Chondrocyte (in vitro differentiated cells): ENCODE measurements at places on chromosomes 6 and 20.

GRCh38 chr6:71157345-71157744 is 131.3 kb upstream of the OGFRL1 start:
- no peak overlapping the region for H3K27ac ChIP-seq
- H3K27me3 ChIP-seq: no peaks in the 10 kb centered on the region
- H3K4me3 ChIP-seq: no peak overlapping the region
- H3K4me1 ChIP-seq: peaks cover 4% of the 10 kb centered on the region
- no peak for DNase-seq

DNA sequence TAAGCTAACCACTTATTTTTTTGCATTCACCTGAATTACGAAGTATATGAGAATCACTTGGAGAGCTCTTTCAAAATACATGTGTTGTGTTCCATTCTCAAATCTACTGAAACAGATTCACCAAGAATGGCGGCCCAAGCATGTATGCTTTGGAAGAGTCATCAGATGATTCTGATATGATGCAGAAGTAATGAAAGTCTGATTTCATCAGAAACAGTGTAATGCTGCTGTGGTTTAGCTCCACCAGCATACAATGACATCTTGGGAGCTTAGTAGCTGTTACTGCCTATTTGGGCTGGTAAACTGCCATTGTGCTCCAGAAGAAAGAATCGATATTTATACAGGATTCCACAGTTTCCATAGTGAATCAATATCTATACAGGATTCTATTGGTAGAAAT is 52.9 kb downstream of the UBR2 start:
- peaks cover 20% of the 10 kb centered on the region for H3K36me3 ChIP-seq
- no peak overlapping the region for H3K4me3 ChIP-seq
- H3K4me1 ChIP-seq: no peaks in the 10 kb centered on the region
- DNase-seq: no peak
- H3K27ac ChIP-seq: no peak overlapping the region

- H3K4me3 ChIP-seq: no peak overlapping the region
- peaks cover 18% of the 10 kb centered on the region for H3K4me1 ChIP-seq
- H3K36me3 ChIP-seq: no peaks in the 10 kb centered on the region
Observed at GRCh38 chr6:8194490-8194889, 92.1 kb upstream of the EEF1E1 start.

DNA sequence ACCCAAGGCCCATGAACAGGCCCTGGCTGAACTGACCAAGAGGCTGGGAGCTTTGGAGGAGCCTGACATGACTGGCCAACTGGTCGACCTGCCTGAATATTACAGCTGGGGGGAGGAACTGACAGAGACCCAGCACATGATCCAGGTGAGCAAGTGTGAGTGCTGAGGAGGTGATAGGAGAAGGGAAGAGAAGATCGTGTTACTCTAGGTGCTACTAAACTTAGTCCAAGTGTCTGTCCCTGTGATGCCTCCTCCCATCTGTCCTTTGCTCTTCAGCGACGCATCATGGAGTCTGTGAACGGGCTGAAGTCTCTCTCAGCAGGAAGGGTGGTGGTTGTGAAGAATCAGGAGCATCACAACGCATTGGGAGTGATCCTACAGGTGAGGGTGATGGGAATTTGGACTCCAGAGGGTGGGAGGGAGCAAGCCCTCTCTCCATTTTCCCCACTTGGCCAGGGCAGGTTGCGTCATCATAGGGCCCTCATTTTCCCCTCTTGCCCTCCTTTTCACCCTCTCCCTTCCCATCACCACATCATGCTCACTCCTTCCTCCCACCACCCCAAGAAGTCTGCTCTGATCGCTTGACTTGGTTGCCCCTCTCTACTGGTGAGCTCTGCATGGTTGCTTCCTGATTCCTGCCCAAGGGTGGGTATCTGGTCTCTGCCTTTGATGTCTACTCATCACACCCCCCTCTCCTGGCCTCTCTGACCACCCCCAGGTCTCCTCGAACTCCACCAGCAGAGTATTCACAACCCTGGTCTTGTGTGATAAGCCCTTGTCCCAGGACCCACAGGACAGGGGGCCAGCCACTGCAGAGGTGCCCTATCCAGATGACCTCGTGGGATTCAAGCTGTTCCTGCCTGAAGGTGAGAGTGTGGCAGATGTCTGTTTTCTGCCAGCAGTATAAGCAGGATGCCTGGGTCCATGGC is 4.7 kb downstream of the DXO start:
- no peak overlapping the region for H3K4me3 ChIP-seq
- peak; percentile 53 for DNase-seq
- peak overlapping the region; percentile 49 for H3K27ac ChIP-seq

DNA sequence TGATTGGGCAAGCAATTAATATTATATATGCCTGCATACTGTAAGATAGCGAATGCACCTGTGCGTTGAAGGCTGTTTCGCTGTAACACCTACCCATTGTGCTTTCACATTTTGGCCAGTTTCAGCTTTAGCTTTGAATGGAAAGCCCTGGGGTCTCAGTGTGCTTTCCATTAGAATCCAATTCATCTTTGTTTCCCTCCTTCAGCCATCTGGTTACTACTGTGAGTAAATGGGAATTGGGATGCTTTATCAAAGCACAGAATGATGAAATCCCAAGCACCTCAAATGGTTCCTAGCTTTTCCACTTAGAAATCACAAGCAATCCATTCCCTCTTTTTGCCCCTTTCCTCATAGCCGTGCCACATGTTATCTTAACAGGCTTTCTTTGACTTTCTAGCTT is 127.1 kb downstream of the HDGFL1 start:
- no peaks in the 10 kb centered on the region for H3K27me3 ChIP-seq
- H3K36me3 ChIP-seq: no peaks in the 10 kb centered on the region
- peaks cover 15% of the 10 kb centered on the region for H3K4me1 ChIP-seq

DNA sequence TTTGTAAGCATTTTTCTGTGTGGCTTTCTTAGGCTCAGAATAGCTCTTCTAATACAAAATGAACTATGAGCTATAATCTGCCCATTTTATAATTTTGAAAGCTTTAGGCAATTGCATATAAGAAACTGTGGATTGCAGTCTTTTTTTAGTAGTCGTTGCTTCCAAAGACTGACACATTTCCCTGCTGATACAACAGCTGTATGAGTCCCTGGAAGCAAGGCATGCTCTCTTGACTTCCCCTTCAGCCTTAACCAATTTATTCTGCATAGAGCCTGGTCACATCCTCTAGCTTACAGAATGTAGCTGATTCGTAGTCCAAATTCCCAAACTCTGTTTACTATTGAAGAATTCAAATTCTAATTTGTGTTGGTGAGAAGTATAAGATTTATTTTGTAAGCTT is 155.3 kb upstream of the EYA4 start:
- H3K27me3 ChIP-seq: no peaks in the 10 kb centered on the region
- no peak overlapping the region for H3K27ac ChIP-seq
- H3K36me3 ChIP-seq: no peaks in the 10 kb centered on the region

DNA sequence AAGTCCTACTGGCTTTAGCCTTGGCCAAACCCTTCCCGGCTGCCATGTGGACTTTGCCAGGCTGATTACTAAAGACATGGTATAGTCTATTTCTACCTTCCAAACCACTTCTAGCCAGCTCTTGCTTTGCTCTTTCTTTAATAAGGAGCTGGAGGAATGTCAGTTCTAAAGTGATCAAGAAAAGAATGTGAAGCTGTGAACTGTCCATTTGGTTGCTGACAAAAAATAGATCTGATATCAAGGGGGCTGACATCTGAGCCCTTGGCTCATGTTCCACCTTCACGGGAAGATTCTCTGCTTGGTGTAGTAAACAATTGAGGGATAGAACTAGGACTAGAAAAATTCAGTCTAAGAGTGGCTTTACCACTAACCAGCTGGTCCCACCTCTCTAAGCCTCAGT is 22.6 kb downstream of the GNAS-AS1 start:
- no peak overlapping the region for H3K4me3 ChIP-seq
- DNase-seq: no peak
- H3K4me1 ChIP-seq: peaks cover 16% of the 10 kb centered on the region
- H3K27ac ChIP-seq: no peak overlapping the region
